ENCODE measurements at places on chromosomes 1 and 21. TPM values are rescaled to one million over a fixed set of nuclear protein-coding genes. Genes with fewer than 3 reads are reported as not detected.

The ARHGAP29 gene
- total RNA-seq: 27.5 TPM

The ATAD3C gene
- 0.94 TPM for total RNA-seq

The FHAD1 gene
- total RNA-seq: not detected

The GJA9 gene
- total RNA-seq: not detected

The MANEAL gene
- total RNA-seq: 0.91 TPM

The HES2 gene
- total RNA-seq: not detected

The CFAP45 gene
- total RNA-seq: 1.2 TPM

The UBIAD1 gene
- total RNA-seq: 10.1 TPM
